Mucosa of gallbladder (tissue), 1 donor: ENCODE measurements at places on chromosomes 11 and 22. TPM values are rescaled to one million over a fixed set of nuclear protein-coding genes. Genes with fewer than 3 reads are reported as not detected.
A peak's percentile ranks its signal among the peaks of the same experiment; 100 is the strongest.

Gene SYT12
- total RNA-seq: 0.58 TPM

GRCh38 chr22:50584106-50585096 is 1.8 kb upstream of the CHKB start:
- no peak for DNase-seq

DNA sequence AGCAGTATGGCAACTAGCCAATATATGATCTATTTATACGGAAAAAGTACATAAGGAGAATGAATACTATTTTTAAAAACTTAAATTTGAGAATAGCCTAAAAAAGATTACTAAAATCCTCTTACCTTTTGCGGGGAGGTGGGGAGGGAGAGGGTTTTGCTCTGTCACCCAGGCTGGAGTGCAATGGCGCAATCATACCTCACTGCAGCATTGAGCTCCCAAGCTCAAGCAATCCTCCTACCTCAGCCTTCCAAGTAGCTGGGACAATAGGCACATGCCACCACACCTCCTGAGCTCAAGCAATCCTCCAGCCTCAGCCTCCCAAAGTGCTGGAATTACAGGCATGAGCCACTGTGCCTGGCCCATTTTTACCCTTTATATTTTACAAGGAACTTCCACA is 82.0 kb downstream of the TTC28 start:
- no peak for DNase-seq

GRCh38 chr22:28910569-28911303 is 27.4 kb downstream of the ZNRF3 start:
- no peak for DNase-seq

- DNase-seq: no peak
Measured at GRCh38 chr11:124202951-124203350, 19.8 kb downstream of the OR10D3 start.

- DNase-seq: no peak
Measured at GRCh38 chr11:124757320-124757719, 4.8 kb downstream of the ESAM start.

DNA sequence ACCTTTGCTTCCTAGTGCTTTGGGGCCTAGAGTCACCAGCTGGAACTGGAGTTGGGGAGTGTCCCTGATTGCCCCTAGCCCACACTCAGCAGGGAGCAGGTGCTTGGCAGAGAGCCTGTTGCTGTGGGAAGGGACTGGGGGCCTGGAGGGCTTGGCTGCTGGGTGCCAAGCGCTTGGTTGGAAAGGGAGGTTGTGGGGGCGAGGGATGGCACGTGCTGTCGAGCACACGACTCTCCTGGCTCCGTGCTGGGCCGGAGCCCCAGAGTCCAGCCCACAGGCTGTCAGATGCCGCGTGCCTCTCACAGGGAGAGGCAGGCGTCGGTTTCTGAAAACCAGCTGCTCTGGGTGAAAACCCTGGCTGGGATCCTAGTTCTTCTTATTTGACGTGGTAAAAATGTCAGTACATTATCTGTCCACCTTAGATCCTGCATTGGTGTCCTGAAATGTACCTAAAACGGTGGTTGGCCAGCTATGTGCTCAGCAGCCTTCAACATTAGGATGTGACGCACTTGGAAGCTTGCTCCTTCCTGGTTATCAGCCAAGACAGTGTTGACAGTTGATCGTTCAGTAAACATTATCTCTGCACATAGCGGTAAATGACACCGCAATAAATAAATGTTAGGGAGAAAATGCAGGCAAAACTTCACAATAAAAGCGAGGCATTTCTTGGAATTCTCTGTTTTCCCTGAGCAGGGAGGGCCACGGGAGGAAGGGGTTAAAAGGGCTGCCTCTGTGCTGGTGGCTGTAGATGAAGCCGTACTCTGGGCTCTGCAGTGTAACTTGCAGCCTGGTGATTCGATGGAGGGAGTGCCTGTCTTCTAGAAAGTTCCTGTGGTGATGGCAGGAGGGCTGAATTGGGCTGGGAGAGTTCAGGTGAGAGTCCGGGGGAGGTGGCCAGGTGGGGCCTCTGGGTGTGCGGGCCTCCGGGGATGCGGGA is 29.2 kb downstream of the GRAMD4 start:
- DNase-seq: peak; percentile 49

GRCh38 chr11:76181371-76181770 is 24.9 kb downstream of the WNT11 start:
- no peak for DNase-seq

GRCh38 chr11:65316227-65317024 is 1.8 kb downstream of the CDC42EP2 start:
- DNase-seq: peak; percentile 21
